ENCODE measurements at places on chromosomes 2 and 18.

DNA sequence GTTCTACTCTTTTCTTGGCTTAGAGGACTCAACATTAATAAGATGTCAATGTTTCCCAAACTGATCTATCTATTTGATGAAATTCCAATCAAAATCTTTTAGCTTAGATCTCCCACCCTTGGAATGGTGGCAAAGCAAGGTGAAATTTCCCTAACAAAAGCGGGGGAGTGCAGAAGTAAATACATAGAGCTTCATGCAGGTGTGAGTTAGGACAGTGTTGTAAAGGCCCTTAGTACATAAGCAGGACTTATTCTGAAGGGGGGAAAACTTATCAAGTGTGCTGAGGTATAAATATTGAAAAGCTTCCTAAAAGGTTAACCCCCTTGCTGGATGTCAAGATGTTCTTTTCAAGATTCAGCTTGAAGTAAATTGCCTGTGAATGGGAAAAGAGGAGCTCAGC lies 608.6 kb upstream of the CELF4 start:
- no peak for DNase-seq

DNA sequence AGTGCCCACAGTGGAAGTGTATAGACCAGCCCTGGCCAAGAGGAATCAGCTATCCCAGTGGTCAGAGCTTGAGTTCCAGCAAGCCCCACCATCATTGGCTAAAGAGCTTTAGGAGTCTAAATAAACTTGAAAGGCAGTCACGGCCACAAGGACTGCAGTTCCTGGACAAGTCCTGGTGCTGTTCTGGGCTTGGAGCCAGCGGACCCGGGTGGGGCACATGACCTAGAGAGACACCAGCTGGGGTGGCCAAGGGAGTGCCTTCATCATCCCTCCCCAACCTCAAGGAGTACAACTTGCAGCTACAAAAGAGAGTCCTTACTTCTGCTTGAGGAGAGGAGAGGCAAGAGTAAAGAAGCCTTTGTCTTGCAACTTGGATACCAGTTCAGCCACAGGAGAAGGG lies 439.8 kb upstream of the TMEFF2 start:
- DNase-seq, result no peak

- no peak for DNase-seq
Observed at GRCh38 chr2:55115761-55116597, 65.7 kb upstream of the RTN4 start.

DNA sequence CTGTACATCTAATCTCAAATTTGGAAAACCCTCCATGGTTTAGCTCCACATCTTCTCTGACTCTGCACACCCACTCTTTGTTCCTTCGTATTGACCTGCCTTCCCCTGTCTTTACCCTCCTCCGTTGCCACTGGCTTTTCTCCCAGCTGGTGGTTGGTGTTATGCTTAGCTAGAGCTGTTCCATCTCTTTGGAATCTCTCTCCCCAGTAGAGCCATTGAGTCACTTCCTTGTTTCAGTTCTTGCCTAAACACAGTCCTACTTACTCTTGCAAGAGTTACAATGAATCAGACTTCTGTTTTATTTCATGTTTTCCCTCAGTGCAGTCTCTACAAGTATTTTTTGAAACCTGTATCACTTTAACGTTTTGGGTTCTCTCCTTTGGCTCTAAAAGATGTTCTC lies 263.9 kb downstream of the LTBP1 start:
- DNase-seq, result no peak

- DNase-seq, result no peak
Observed at GRCh38 chr2:29946505-29946904, 25.1 kb upstream of the ALK start.

GRCh38 chr2:123648016-123648415 lies 377.1 kb upstream of the CNTNAP5 start:
- DNase-seq, result no peak

GRCh38 chr18:76972846-76973519 lies 150.6 kb downstream of the ZNF236 start:
- no peak for DNase-seq

- no peak for DNase-seq
Observed at GRCh38 chr2:128617661-128618060, 299.0 kb upstream of the HS6ST1 start.

- no peak for DNase-seq
Observed at GRCh38 chr2:196278491-196278911, 107.1 kb upstream of the STK17B start.

GRCh38 chr2:4188561-4188960 lies 485.2 kb downstream of the DCDC2C start:
- DNase-seq, result no peak

DNA sequence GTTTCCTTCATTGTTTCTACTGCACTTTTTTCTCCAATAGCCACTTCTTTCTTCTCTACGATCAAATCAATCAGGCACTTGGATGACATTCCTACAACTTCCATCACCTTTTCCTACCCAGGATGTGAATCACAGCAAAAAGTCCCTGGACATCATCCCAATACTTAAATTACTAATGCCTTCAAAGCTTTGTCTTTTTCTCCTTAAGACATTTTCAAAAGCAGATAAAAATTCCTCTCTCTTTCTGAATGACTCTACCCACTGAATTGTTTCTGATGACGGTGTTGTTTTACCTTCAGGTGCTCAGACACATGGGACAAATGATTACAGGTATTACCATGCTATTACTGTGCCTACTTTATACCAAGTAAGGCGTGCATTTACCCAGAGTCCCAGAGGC lies 500.9 kb downstream of the FBXO15 start:
- DNase-seq, result no peak

GRCh38 chr2:33134086-33134771 lies 187.5 kb downstream of the LTBP1 start:
- peak; percentile 58 for DNase-seq

- DNase-seq, result no peak
Observed at GRCh38 chr2:171999161-171999560, 592 bp upstream of the METAP1D start.

- DNase-seq, result no peak
Observed at GRCh38 chr2:8456151-8457091, 225.4 kb upstream of the ID2 start.

DNA sequence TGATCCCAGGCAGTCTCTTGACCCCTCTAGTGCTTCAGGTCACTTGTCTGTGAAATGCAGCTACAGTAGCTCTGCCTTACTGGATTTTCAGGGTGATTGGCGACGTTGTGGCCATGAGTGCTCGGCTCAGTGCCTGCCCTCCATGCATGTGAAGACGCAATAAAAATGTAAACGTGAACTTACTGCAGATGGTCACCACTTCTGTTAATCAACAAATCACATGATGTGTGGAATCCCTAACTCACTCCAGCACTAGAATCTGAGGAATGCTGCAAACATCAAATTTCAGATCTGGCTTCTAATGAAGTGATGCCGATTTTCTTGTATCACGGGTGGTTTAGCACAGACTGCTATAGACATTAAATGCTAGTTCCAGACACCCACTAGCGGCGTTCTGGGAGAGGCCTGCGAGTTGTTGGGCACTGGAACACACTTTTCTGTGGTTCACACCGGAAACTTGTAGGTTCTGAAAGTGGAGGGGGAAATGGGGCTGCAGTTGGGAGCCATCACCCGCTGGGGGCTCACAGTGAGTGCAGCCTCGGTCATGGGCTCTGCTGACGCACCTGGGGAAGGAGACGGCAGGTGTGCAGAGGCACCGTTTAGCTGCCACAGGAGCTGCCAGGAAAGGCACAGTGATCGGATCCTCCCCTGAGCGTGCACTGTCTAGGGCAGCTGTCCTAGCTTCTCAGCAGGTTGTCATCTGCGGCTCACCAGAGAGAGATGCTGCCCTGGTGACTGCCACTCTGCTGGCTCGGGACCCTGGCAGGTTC lies 6.5 kb downstream of the CNDP1 start:
- DNase-seq, result no peak

GRCh38 chr2:10431797-10432196 lies 16.3 kb downstream of the ODC1 start:
- no peak for DNase-seq
